ENCODE measurements at places on chromosomes 3 and 15.

GRCh38 chr15:54839379-54839778 is 357.4 kb downstream of the RSL24D1 start:
- no peaks in the 10 kb centered on the region for H3K36me3 ChIP-seq
- H3K27ac ChIP-seq, result no peak overlapping the region
- no peak overlapping the region for H3K4me3 ChIP-seq
- peaks cover 2% of the 10 kb centered on the region for H3K4me1 ChIP-seq
- no peak for DNase-seq

- peaks cover 12% of the 10 kb centered on the region for H3K4me1 ChIP-seq
- H3K36me3 ChIP-seq, result no peaks in the 10 kb centered on the region
- no peak overlapping the region for H3K4me3 ChIP-seq
These were observed 4.4 kb downstream of the LAMP3 start for GRCh38 chr3:183158113-183158512.

DNA sequence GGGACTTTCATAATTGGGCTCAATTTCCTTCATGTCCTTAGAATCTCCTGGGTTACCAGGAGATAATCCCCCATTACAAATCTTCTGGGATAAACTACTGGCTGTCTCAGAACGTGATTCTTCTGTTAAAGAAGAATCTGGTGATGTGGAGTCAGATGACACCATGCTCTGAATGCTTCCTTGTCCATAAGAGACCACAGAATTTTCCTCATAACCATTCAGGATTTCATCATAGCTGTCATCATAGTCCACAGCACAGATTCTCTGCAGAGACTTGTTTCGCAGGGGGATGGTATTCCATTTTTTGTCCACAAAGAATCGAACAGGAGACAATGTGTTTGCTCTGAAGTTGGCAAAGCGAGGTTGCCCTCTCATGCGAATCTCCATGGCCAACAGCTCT is 109.8 kb upstream of the TSPAN3 start:
- peaks cover 17% of the 10 kb centered on the region for H3K4me1 ChIP-seq
- no peak overlapping the region for H3K27ac ChIP-seq
- H3K27me3 ChIP-seq, result no peaks in the 10 kb centered on the region
- peaks cover 7% of the 10 kb centered on the region for H3K36me3 ChIP-seq
- no peak overlapping the region for H3K4me3 ChIP-seq

DNA sequence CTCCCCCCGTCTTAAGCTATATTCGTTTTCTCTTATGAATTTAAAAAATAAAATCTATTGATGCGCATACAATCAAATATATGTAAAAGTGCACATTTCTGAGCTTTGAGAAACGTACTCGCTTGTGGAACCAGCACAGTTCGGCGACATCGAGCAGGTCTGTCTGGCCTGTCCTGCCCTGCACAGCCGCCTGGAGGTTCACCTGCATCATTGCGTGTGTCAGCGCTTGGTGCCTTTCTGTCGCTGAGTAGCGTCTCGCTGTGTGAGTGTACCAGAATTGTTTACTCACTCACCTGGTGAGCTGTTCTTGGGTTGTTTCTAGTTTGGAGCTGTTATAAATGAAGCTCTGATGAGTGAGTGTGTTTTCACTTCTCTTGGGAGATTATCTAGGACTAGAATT is 104.0 kb downstream of the VGLL4 start:
- no peak overlapping the region for H3K4me3 ChIP-seq
- no peaks in the 10 kb centered on the region for H3K27me3 ChIP-seq
- H3K4me1 ChIP-seq, result peaks cover 5% of the 10 kb centered on the region
- DNase-seq, result no peak
- H3K27ac ChIP-seq, result no peak overlapping the region
- H3K36me3 ChIP-seq, result no peaks in the 10 kb centered on the region

DNA sequence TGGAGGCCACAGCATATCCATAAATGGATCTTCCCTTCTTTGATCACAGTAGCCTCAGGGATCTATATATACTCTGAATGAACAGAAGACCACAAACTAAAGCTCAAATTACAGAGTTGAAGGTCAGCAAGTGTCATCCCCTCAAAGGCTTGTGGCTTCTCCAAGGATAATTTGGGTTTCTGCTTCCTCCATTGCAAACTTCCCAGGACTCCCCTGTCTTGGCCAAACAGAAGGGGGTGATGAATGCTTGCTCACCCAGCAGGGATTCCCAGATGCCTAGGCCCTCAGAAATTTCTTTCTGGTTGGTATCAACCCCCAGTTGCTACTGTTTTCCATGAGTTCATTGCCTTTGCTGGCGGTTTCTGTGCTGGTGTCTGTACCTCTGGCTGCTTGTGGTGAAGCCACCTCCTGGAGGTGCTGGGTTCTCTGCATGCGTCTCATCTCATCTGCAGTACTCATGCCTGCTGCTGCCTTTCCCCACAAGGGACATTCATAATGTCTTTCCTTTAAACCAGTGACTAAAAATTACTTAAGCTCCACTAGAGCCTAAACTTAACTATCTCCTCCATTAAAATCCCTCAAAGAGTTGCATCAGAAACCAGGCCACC is 17.7 kb downstream of the ENTPD3 start:
- DNase-seq, result no peak
- no peak overlapping the region for H3K4me3 ChIP-seq
- no peaks in the 10 kb centered on the region for H3K27me3 ChIP-seq
- peaks cover 1% of the 10 kb centered on the region for H3K4me1 ChIP-seq

DNA sequence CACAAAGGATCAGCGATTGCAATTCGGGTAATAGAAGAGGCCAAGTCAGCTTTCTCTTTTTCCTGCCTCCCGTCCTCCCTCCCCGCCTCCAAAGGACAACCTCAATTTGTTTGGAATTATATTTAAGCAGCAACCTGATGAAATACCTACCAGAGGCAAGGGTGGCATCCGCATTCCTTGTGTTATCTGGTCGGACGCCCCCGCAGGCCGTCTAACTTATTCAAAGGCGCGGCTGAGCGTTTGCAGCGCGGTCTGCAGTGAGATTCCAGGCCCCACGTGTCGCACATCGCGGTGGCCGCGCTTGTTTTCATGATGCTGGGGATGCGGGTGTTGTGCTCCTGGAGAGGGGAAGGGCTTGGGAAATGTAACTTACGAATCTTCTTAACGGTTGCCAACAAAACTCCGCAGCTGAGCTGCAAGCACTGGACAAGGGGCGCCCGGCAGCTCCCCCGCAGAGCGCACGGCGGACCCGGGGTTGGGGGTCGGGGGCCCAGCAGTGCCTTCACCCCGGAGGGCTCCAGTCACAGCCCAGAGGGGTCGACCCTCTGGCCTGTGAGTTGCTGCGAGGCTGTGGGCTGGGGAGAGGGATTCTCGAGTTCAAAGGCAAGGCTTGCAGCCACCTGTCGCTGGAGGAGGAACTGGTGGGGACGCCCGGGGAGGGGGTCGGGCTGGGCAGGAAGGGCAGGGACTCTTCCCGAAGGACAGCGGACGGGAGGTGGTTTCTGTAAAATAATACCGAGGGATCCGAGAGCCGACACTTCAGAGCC is 20.5 kb upstream of the RGMA start:
- no peaks in the 10 kb centered on the region for H3K4me1 ChIP-seq
- H3K36me3 ChIP-seq, result no peaks in the 10 kb centered on the region
- peaks cover 63% of the 10 kb centered on the region for H3K27me3 ChIP-seq
- H3K4me3 ChIP-seq, result no peak overlapping the region
- no peak for DNase-seq
- no peak overlapping the region for H3K27ac ChIP-seq

Measured in progenitor cell of endocrine pancreas (in vitro differentiated cells).